ENCODE measurements at places on chromosomes 3 and 15.

GRCh38 chr3:138136201-138136600 lies 4.0 kb upstream of the A4GNT start:
- no peak for DNase-seq

DNA sequence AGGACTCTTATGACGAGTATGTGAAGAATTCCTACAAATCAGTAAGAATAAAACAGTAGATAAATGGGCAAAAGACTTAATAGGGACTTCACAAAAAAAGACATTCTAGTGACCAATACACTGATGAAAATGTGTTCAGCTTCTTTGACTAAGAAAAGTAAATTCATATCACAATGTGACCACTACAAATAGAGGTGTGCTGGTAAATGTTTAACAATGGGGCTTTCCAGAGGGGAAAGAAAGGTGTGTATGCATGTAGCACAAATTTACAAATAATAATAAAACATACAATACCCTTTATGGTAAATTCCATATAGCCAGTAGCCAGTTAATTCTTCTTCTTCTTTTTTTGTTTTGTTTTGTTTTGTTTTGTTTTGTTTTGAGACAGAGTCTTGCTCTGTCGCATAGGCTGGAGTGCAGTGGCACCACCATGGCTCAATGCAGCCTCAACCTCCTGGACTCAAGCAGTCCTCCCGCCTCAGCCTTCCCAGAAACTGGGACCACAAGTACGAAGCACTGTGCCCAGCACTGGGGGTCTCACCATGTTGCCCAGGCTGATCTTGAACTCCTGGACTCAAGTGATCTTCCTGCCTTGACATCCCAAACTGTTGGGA lies 17.5 kb upstream of the NMD3 start:
- no peak for DNase-seq

DNA sequence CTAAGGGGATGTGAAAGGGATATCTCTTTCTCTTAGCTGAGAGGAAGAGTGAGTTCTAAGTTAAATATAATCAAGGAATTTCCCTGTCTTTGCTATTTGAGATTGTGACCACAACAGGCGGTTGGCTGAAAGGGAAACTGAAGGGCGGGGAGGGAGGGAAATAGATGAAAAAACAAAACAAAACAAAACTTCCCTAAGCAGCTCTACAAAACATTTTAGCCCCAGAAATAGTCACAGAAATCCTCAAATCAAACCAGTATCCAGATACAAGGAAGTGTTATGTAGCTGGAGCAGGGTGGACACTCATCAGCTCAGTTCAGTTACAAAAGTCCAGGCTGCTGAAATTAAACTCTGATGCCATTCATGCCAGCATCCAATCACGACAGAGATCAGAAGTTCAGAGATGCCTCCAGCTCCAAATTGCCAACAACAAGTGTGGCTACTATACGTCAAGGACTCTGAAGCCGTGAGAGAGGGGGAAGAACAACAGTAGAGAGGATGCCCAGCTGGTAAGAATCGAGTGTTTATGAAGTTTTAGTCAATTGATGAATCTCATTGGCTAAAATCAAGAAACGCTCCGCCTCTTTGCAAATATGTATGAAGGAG lies 319 bp upstream of the TP63 start:
- DNase-seq = no peak

DNA sequence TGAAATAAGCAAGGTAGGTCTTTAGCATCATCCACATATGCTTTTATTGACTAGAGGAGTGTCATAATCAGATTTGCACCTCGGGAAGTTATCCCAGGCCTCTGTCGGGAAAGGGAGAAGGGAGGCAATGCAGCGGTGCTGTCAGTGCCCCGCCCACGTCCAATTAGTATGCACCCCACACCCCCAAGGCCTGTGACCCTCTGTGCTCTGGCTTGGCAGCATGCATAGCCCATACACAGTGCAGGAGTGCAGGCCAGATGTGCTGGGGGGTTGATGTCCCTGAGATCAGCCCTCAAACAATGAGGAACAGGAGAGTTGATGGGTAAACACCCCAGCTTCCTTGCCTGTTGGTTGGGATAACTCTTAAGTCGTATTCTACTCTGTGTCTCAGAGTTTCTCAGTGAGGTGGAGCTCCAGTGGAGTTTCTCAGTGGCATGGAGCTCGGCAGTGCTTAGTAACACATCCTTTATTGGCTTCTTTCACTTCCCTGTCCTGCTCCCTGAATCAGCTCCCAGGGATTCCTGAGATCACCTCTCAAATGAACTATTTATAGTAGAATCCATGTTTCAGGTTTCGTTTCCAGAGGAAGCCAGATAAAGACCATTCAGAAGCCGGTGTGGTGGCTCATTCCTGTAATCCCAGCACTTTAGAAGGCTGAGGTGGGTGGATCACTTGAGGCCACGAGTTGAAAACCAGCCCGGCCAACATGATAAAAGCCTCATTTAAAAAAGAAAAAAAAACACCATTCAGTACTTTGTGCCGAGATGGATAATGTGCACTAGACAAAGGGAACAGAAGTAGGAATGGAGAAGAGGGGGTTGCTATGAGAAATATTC lies 26.7 kb upstream of the NDUFB4 start:
- DNase-seq = no peak

GRCh38 chr3:133880287-133880686 lies 15.4 kb downstream of the RAB6B start:
- no peak for DNase-seq

- DNase-seq = no peak
Observed at GRCh38 chr3:20739814-20740213, 553.8 kb upstream of the SGO1 start.

GRCh38 chr3:100865442-100865841 lies 127.8 kb downstream of the ABI3BP start:
- DNase-seq = no peak

- peak; percentile 76 for DNase-seq
Observed at GRCh38 chr3:12947504-12948369, 106.4 kb upstream of the RPL32 start.

- no peak for DNase-seq
Observed at GRCh38 chr15:31516440-31516839, 189.8 kb downstream of the KLF13 start.

GRCh38 chr3:124928333-124929202 lies 6.0 kb downstream of the MUC13 start:
- peak; percentile 53 for DNase-seq

DNA sequence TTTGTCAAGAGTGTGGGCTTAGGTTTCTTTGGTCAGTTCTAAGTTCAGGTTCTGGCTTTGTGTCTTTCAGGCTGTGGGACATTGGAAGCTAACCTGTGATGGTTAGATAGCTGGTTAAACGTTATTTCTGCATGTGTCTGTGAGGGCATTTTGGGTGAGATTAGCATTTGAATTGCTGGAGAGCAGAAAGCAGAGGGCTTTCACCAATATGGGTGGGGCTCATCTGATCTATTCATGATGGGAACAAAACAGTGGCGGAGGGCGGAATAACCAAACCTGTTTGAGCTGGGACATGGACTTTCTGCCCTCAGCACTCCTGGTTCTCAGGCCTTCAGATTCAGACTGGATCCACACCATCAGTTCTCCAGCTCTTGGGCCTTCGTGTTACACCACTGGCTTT lies 195.4 kb downstream of the KLF13 start:
- no peak for DNase-seq

DNA sequence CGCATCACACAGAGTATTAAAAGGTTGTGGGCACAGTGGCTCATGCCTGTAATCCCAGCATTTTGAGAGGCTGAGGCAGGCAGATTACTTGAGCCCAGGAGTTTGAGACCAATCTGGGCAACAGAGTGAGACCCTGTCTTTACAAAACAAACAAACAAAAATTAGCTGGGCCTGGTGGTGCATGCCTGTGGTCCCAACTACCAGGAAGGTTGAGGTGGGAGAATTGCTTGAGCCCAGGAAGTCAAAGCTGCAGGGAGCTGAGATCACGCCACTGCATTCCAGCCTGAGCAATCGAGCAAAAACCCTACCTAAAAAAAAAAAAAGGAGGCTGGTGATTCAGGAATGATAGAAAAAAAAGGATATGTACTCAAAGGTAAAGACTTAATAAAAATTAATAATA lies 28.2 kb upstream of the ST6GAL1 start:
- no peak for DNase-seq

DNA sequence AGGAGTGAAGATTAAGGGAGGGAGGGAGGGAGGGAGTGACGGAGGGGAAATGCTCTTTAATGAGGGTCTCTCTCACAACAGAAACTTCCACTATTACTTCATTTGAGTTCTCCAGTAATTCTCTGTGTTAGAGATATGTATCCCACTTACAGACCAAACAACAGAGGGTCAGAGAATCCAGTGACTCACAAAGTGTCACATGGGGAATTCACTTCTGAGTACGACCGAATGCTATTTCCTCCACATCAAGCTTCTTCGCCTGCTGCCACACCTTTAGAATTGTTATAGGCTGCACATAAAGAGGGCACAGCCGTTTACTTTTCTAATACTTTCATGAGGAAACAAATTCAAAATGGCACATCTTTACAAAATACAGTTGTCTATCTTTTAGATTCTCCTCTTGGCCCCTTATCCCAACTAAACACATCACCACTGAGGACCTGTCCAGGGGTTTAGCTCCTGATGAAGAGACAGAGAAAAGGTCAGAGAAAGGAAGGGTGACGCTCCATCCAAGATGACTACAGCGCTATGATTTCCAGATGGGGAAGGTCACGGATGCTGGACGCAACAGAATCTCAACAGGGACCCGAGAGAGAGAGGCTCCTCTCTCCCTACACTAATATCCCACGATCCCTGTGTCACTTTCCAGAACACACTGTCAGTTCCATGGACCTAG lies 119.0 kb downstream of the XXYLT1 start:
- no peak for DNase-seq

GRCh38 chr15:22992024-22992326 lies 11.8 kb upstream of the CYFIP1 start:
- no peak for DNase-seq

GRCh38 chr15:100559330-100559729 lies 30.6 kb upstream of the CERS3 start:
- DNase-seq = no peak

GRCh38 chr3:100882571-100882984 lies 110.6 kb downstream of the ABI3BP start:
- no peak for DNase-seq

- DNase-seq = no peak
Observed at GRCh38 chr3:156643729-156644389, 30.5 kb upstream of the TIPARP start.

GRCh38 chr3:58508437-58508836 lies 16.5 kb downstream of the KCTD6 start:
- no peak for DNase-seq

DNA sequence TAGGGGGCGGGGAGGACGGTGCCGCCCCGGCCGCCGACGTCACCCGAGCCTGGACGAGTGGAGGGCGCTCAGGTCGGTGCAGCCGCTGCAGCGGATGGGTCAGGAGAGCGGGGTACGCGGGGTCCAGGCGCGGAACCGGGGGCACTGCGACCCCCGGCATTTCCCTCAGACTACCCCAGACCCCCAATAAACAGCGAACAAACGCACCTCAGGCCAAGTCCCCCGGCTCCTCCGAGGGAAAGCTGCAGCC lies 78.9 kb downstream of the IQSEC1 start:
- DNase-seq = no peak

DNA sequence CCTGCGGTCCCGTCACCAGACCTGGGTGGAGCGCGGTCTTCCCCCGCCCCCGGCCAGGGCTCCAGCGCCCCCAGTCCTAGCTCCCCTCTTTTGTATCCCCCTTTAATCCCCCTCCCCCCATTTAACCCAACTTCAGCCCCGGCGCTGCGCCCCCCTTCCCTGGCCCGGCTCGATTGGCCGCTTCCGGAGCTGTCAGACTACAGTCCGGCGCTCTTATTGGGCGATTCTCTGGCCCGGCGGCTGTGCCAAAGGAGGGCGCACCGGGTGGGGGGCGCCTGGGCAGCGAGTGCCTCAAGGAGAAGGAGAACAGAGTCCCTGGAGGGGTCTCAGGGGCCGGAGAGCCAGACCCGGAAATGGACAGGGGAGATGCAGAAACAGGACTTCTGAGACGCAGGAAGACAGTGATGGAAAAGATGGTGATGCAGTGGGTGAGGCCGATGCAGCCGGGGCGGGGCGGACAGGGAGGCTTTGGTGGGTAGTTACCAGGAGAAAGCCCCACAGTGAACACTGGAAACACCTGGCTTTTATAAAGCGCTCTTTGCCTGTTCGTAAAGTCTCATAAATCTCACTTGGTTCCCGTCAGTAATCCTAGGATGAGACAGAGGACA lies 1.2 kb upstream of the ADCY5 start:
- no peak for DNase-seq

DNA sequence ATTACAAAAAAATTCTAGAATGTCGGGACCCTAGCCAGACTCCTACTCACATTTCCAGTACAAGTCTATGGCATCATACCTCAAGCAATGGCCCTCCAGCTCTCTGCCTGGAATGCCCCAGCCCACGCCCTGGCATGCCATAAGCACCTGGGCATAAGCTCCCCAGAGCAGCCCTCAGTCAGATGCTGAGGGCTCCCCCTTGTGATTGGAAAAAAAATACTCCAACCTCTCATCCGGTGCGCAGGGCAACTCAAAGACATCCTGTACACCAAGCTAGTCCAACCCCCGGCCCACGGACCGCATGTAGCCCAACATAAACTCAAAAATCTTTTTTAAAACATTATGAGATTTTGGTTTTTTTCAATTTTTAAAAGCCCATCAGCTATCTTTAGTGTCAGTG lies 115.4 kb downstream of the NEK10 start:
- no peak for DNase-seq

DNA sequence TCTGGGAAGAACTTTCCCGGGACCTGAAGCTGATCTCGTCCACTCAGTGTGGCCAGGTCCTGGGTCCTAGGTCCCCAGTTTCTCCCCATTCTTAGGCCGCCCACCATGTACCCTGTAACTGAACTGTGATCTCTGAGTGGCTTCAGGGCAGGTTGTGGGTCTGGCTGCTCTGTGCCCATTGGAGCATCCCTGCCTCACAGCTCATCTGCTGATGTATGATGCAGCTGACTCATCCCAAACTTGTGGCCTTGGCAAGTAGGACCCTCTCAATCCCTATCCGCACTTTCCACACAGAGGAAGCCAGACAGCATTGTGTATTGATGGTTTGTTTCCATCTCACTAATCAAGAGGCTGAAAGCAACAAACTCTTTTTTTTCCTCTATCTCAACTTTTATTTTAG lies 69.1 kb upstream of the XCR1 start:
- no peak for DNase-seq

GRCh38 chr3:123018683-123019082 lies 8.9 kb downstream of the SEMA5B start:
- no peak for DNase-seq

GRCh38 chr3:159280386-159281191 lies 478.7 kb downstream of the MFSD1 start:
- DNase-seq = no peak

GRCh38 chr3:113736548-113737089 lies 9.4 kb downstream of the NAA50 start:
- DNase-seq = peak; percentile 47
